ENCODE measurements at places on chromosomes 2 and 18.
A peak's percentile ranks its signal among the peaks of the same experiment; 100 is the strongest.

- DNase-seq, result no peak
Observed at GRCh38 chr2:167237478-167237877, 349.2 kb downstream of the XIRP2 start.

GRCh38 chr18:57446322-57446721, 11.1 kb downstream of the ONECUT2 start:
- DNase-seq, result no peak

GRCh38 chr18:43350176-43350575, 72.9 kb upstream of the SYT4 start:
- no peak for DNase-seq

- peak; percentile 52 for DNase-seq
Observed at GRCh38 chr18:22558945-22559385, 141.2 kb upstream of the CTAGE1 start.

DNA sequence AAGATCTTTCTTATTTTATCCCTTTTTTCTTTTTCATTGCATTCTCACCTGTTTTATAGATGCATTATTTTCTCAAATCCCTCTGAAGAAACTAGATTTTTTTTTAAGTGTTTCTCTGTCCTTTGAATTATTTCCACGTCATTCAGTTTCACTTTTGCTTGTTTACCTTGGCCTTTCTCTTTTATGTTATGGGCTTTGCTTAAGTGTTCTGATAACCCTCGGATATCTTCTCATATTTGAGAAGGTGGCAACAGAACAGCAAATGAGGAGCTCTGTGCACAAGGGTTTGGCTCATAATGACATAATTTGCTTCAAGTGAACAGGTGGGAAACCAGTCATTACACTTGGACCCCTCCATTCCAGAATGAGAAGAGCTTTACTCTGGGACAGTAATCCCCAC, 111.9 kb downstream of the C1D start:
- DNase-seq, result no peak

GRCh38 chr2:44296653-44297052, 21.4 kb downstream of the SLC3A1 start:
- DNase-seq, result no peak

- no peak for DNase-seq
Observed at GRCh38 chr18:56130481-56130880, 507.9 kb downstream of the TXNL1 start.

DNA sequence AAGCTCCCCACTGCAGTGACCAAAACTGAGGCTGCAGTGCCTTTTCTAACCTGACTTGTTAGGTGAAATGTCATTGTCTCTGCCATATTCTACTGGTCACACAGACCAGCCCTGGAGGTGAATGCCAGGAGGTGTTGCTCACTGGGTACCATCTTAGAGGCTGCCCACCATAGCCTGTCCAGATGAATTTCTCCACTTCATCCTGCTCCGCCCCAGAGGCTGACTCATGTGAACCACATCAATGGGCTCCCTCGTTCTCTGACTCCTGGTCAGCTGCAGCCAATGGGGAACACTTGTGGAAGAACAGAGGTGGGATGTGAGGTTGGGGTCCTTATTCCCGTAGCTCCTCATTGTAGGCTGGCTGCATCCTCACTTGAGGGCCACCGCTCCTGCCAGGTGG, 3.4 kb upstream of the NARS1 start:
- DNase-seq, result peak; percentile 20

DNA sequence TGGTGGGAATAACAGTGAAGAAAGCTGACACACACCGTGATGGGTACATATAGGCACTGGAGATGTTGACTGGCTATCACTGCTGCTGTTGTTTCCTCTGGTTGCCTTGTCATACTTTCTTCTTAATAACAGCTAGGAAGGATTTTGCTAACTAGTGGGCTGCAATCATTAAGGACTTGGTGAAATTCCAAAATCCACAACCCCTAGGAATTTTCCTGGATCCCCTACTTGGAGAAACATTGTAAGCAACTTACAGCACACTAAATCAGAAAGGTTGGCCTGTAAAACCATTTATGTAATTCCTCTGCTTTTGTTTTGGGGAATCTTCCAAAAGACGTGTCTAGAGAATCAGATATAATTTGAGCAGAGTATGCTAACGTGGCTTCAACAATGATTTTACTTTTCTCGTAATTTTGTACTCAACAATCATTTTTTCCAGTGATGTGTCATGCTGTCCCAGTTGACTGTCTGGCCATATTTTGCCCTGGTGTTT, 8.0 kb upstream of the COL3A1 start:
- peak; percentile 70 for DNase-seq

- peak; percentile 85 for DNase-seq
Observed at GRCh38 chr2:200624658-200625057, 38.8 kb downstream of the AOX1 start.

DNA sequence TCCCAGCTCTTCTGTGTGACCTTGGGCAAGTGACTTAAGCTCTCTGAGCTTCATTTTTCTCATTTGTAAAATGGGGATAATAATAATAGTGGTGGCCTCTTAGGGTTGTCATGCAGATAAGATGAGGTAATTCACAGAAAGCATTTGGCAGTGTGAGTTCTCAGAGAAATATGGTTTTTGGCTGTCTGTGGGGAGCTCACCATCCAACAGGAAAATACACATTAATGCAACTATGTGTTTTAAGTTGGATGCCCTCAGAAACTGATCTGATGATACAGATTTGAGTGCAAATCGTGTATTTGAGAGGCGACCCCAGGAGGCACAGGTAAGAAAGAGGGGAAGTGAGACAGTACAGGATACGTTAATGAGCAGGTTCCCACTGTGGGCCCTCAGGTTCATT, 56.1 kb upstream of the SPRED2 start:
- DNase-seq, result no peak

GRCh38 chr2:6694555-6694954, 171.2 kb downstream of the CMPK2 start:
- DNase-seq, result no peak

GRCh38 chr2:62456721-62457539, 49.1 kb downstream of the TMEM17 start:
- DNase-seq, result peak; percentile 65

GRCh38 chr2:133266041-133266925, 302.0 kb downstream of the NCKAP5 start:
- DNase-seq, result no peak

- no peak for DNase-seq
Observed at GRCh38 chr2:46977280-46977665, 61.7 kb upstream of the MCFD2 start.

DNA sequence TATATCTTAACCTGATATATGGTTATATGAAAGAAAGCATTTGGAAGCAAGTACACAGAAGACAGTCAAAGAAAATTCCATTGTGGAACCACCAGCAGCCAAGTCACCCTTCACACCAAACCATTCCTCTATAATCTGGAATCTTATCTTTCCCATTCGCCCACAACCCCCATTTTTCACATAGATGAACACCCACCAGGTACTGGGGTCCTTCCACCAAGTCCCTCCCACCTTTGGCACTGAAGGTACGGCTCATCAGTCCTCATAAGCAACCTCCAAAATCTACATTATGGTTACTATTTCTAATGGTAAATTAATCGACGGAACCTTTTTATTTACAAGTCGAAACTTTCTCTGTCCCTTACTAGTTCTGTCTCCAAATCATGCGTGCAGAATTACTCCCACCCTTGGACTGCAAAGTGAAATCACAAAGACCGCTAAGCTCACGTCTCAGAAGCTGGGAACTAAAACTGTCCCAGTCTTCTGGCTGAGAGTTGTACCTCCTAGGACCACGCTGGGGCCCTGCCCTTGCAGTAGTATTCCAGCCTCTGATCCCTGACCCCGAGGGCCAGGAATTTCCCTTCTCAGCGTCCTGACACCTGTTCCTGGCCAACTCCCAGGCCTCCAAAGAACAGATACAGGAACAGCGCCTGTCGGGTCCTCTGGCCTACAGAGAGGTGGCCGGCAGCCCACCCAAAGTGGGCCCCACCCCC, 702 bp downstream of the OLA1 start:
- DNase-seq, result no peak

- DNase-seq, result no peak
Observed at GRCh38 chr2:48479915-48480314, 50.0 kb upstream of the STON1 start.

GRCh38 chr2:95043300-95044093, 18.0 kb downstream of the MAL start:
- DNase-seq, result peak; percentile 70

DNA sequence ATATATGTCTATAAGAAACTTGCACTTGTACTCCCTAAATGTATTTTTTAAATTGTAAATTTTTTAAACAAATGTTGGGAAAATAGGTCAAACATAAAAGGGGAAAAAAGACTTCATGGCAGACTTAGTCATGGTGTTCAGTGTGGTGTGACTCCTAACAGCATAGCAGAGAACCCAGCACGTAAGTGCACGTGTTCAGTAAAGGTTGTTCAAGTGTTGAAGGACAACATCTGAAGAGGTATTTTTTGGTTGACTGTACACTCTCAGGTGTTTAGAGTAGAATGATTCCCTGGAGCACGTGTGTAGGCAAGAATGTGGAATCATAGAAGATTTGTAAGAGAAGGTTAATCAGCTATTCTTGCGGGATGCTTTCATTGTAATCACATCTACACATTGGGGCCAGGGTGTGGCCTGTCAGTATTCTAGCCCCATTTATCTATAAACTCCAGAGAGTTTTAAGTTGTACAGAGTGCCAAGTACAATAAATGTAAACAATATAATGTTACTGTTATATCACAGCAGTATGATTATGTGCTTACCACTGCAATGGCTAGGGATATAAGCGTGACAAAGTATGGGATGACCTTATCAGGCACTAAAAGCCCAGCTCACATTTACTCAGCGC, 106.8 kb downstream of the CRIM1 start:
- no peak for DNase-seq

DNA sequence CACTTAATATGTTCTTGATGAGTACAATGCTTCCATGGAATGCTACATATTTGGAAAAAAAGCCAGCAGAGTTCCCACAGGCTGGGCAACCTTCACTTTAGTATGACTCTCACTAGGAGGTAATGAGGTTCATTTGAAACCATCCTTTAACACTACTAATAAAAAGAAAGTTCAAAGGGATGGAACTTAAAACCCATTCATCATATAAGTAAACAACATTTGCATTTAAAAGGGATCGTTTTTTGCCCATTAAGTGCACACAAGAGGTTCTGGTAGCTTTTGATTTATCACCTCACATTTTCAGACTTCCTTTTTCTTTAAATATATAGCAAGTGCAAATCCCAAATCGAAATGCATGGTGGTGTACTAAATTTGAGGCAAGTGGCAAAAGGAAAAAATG, 270.8 kb upstream of the DCC start:
- no peak for DNase-seq

- peak; percentile 80 for DNase-seq
Observed at GRCh38 chr2:46072101-46072820, 224.9 kb upstream of the EPAS1 start.
